ENCODE measurements at places on chromosomes 3 and 15. TPM values are rescaled to one million over a fixed set of nuclear protein-coding genes. Genes with fewer than 3 reads are reported as not detected.

GRCh38 chr3:42735615-42736014, 33.0 kb upstream of the HHATL start:
- DNase-seq = no peak

- no peak for DNase-seq
Observed at GRCh38 chr3:2978977-2979732, 131.0 kb downstream of the IL5RA start.

DNA sequence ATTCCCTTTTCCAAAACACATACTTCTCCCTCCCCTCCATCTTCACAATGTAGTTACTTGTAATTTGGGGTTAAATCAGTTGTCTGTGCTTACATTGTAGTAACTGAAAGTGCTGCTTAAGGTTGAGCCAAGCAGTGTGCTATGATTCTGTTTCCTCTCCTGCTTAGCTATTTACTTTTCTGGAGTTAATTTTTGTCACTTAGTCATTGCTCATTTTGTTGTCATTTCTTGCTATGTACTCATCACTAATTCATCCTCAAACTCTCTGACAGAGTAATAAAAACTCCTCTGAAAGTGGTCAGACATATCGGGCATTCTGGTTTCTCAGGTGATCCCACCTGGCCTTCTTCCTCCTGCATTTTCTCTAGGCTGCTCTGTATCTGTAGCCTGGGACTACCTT, 80.7 kb downstream of the PPARG start:
- no peak for DNase-seq

Gene IL17RB
- 30.0 TPM for total RNA-seq

- no peak for DNase-seq
Observed at GRCh38 chr3:155407971-155408370, 114.5 kb upstream of the STRIT1 start.

Gene TMEM207
- total RNA-seq = 0.65 TPM

DNA sequence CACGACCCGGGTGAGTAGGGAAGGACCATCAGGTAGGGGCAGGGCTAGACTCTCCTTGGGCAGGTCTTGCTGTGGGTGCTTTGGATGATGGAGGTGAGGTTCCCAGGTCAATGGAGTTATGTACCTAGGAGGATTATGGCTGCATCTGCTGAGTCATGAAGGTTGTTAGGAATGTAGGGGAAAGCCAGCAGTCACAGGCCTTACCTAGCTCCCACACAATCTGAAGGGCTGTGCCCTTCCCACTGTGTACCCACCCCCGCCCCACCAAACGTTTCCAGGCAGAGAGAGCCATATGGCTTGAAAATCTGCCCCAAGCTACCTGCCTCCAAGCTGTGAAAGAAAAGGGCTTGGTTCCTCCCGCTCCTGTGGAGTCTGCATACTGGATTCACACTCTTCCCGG, 573.4 kb upstream of the DPPA4 start:
- DNase-seq = no peak

Gene TRIM59
- total RNA-seq = 4.5 TPM

DNA sequence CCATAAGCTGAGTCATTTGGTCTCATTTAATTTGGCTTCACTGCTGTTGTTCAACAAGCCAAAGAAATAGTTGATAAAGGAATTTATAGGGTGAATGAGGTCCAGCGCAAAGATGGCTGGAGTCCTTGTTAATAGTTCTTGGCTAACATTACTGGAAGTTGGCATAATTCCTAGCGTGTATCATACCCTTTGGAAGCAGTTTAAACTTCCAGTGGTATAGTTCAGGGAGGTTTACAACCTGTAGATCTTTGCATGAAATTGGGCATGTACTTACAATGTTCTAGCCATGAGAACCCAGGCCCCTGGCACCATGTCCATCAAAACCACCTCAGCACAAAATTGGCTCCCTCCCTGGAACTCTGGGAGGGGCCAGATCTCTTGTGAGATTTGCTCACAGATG, 380.8 kb downstream of the LRTM1 start:
- DNase-seq = no peak

GRCh38 chr3:42685891-42686820, 819 bp downstream of the KLHL40 start:
- DNase-seq = no peak

GRCh38 chr3:51642462-51642861, 28.6 kb upstream of the TEX264 start:
- DNase-seq = no peak

DNA sequence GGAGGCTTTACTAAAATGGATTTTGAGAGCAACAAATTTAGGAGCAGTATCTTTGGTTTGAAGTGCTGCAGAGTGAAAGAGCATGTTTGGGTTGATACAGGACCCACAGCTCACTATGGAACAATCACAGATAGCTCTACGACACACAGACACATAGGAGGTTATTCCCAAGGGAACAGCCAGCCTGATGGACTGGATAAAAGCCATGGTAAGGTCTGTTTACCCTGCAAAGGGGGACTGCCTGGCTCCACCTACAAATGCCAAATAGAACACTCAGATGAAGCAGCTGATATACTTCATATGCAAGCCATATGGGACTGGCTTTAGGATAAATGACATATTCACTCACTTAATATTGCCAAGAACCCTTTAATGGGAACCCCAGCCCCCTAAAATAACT, 75.4 kb downstream of the CDC25A start:
- no peak for DNase-seq

GRCh38 chr3:72702390-72702789, 145.9 kb downstream of the SHQ1 start:
- no peak for DNase-seq

- no peak for DNase-seq
Observed at GRCh38 chr3:53144446-53144845, 14.2 kb upstream of the RFT1 start.

Gene RRP9
- total RNA-seq = 39.1 TPM

Gene SLC24A1
- total RNA-seq = 8.7 TPM

- DNase-seq = no peak
Observed at GRCh38 chr3:108301695-108302404, 5.5 kb downstream of the HHLA2 start.

Gene GALNT15
- total RNA-seq = not detected

Gene DOCK3
- total RNA-seq = 0.09 TPM

DNA sequence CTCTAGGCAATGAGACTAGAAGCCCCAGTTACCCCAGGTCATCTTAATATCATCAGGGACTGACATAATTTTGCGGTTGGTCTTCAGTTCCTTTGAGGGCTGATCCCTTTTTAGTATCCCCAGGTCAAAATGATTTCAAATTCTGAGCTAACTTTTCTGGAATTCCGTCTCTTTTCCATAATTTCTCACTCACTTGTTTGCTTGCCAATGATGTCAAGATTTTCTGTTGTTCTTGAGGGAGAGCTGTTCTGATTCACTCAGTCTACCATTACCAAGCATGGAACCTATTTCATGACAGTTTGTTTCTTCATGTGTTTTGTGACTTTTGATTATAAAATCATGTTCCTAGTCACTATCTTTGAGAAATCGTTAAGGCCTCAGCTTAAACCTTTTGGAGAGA, 190.5 kb upstream of the LYSMD4 start:
- DNase-seq = no peak

Gene CCDC54
- total RNA-seq = not detected

Gene NCBP2
- 70.7 TPM for total RNA-seq

GRCh38 chr3:151230646-151231045, 27.6 kb upstream of the GPR171 start:
- DNase-seq = no peak

Data from Caco-2 (cell line).